ENCODE measurements at places on chromosomes 12 and 14.
A peak's percentile ranks its signal among the peaks of the same experiment; 100 is the strongest.

GRCh38 chr12:82910246-82910893 is 223.7 kb downstream of the TMTC2 start:
- no peak for DNase-seq

DNA sequence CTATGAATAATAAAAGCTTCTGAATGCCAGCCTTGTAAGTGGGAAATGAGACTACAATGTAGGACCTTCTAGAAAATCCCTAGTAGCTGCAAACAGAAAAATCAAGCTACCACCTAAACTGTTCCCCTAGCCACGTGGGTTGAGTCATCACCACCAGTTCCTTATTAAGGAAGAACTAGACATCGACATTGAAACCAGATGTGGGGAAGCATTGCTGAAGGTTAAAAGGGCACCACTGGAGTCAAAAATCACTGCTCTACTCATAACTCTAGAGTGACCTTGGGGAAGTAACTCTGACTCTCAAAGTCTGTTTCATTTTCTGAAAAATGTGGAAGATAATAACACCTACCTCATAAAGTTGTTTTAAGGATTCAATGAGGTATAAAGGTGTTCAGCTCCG is 9.4 kb upstream of the CNIH1 start:
- DNase-seq, result no peak

DNA sequence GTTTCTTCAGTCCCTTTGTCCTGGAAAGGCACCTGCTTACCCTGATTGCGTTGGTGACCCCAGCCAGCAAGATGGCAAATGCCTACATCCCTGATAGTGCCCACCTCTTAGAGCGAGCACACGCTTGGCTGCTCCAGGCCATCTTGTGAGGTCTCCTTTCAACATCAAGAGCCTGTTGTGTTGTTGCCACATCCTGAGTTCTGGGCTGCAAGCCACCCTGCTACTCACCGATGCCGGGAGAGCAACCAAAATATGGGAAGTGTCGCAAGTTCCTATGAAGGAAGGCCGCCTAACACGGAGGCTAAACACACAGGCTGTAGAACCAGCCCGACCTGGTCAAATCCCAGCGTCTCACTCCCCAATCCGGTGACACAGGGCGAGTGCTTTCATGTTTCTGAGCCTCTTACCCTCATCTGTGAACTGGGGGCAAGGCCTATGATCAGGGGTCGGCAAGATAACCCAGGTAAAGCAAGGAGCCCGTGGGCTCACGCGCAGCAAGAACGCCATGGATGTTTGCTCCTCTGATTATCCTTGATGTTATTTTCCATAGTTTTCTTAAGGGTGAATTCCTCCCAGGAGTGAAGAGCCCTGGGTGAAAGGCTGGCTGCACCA is 98.4 kb downstream of the LGMN start:
- peak; percentile 24 for DNase-seq

DNA sequence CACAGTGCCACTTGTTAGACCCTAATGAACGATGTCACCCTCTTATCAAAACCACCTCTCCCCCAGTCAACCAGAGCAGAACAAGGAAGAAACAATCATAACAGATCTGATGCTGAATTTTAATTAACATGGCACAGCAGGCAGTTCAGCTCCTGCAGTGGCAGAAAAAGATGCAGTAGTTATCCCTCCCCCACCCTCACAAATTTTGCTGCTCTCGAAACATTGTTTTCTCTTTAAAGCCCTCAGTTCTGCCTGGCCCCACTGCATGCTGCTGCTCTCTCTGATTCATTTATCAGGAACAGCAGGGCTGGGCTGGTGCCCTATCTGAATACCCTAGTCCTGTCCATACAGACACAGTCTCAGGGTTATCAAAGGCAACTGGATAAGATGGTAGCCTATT is 12.2 kb downstream of the CCDC175 start:
- DNase-seq, result no peak

GRCh38 chr14:100120522-100121269 is 38.7 kb downstream of the DEGS2 start:
- DNase-seq, result peak; percentile 58

DNA sequence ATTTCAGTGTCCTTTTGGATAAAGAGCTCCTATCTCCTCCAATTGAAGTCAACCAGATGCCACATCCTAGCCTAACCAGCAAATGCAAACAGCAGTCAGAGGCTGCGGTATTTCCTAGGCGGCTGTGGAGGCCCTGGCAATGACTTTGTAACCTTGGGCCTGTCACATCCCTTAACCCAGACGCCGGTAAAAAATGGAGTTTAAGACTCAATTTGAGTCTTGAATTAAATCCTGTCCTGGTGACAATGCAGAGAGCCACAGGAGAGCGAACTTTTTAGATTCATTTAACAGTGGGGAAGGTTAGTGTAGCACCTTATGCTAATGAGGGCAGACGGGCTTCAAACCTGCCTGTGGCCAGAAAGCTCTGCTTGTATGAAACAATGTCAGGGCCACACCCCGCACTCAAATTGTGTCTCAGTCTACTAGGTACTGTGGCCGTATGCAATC is 1.3 kb downstream of the C12orf75 start:
- no peak for DNase-seq

DNA sequence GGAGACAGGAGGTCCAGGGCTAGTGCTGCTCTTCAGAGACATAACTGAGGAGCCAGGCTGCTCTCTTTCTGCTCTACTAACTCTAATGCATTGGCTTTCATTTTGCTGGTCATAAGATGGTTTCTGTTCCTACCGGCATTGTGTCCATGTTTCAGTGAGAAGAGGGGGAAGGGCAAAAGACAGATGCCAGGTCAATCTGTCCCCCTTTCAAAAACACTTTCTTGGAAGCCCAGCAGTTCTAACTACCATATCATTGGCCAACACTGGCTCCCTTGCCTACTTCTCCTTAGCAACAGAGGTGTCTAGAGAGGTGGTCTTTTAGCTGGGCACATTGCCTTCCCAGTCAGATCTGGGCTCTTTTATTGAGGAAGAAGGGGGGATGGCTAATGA is 63.9 kb downstream of the TGFB3 start:
- no peak for DNase-seq

DNA sequence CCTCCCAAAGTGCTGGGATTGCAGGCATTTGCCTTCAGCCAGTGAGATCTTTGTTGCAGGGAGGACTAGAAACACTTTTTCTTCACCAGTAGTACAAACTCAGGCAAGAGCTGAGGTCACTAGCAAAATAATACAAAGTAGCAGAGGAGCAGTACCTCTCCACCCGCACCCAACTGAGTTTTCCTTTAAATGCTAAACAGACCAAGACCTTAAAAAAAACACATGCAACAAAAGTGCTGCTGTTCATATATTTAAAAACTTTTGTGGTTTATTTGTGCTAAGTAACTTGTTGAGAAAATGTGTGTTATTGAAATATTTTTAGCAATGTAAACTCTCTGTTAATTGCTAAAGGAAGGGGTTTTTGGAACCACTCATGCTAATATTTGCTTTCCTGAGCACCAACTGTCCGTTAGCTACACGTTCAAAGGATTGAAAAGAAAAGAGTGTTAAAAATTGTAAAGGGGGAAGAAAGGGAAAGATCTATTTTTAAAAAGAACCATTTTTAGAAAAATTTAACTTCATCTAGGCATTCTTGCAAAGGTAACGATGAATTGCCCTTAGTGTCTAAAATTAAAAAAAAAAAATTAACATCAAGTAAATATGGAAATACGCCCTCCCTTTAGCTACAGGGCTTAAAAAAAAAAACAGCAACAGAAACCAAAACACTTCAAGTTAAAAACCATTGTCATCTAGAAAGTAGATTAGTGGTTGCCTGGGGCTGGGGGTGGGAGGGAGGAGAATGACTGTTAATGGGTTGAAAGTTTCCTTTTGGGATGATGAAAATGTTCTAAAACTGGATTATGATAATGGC is 114.0 kb upstream of the KRAS start:
- no peak for DNase-seq

DNA sequence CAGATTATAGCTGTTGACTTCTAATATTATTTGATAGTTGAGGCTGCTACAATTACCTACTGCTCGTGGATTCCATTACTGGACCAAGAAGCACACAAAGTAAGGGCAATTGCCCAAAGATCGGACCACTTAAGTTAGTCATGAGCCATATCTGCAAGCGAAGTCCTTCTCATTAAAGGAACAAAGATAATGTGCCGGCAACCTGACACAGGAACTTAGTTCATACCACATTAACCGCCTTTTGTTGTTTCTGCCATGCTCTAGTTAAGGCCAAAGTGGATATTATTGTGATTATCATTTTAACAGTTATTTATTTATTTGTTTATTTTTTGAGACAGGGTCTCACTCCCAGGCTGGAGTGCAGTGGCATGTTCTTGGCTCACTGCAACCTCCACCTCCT is 38.1 kb upstream of the TMED10 start:
- no peak for DNase-seq

DNA sequence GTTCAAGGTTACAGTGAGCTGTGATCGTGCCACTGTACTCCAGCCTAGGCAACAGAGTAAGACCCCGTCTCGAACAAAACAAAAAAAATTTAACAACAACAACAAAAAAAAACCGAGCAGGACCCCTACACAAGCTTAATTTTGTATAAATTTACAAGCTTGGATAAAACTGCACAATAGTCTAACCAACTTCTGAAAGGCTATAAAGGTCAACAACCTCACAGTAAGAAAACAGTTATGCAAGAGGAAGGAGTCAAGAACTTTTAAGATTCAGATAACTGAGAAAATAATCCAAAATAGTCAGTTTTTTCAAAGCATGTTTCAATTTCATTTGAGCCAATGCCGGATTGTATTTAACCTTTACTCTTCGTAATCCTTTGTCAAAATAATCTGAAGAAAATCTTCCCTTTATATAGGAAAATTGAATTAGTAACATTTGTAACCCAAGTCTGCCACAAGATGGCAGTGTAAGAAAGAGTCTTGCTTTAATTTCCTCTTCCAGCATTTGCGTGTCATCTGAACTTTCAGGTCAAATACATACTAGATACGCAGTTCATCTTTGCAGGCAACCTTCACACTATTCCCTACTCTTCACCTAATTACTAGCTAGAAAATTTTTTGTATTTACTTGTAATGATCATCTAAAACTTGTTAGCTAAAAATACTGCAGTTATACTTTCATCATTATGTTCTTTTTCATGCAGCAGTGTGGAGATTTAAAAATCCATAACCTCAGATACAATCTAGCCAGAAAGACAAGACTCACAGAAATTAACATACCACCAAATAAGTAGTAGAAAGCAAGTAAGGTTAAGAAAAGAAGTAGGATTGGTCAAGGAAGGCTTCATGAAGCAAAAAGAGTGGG is 5.8 kb downstream of the CCNB1IP1 start:
- no peak for DNase-seq

- DNase-seq, result no peak
Measured at GRCh38 chr12:1781772-1782171, 38.6 kb upstream of the LRTM2 start.

GRCh38 chr12:50081096-50081808 is 3.9 kb upstream of the SMARCD1 start:
- DNase-seq, result no peak

DNA sequence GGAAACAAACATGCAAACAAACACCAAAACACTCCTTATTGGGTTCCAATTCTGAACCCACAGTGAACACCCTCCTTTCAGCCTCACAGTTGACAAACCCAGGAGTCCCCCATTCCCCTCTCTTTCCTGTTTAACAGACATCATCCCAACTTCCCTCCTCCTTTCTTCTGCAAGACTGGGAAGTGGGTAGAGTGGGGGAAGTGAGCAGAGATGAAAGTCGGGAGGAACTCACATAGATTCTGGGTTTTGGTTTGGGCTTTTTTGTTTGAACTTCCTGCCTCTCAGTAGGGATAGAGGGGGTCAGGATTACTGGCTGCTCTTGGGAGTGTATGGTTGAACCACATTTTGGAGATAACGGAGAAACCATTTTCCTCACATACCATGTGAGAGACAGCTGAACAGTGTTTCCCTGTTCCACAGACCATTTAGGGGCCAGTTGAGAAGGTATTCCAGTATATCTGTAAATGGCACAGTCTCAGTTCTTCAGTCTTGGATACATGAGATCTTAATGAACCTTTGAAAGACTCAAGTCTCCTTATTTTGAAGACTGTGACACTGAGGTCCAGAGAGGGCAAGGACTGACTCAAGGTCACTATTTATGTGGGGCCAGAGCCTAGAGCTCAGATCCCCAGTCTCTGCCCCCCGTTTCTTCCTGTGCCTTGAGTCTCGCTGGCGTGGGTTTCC is 3.9 kb upstream of the GPR84 start:
- no peak for DNase-seq

DNA sequence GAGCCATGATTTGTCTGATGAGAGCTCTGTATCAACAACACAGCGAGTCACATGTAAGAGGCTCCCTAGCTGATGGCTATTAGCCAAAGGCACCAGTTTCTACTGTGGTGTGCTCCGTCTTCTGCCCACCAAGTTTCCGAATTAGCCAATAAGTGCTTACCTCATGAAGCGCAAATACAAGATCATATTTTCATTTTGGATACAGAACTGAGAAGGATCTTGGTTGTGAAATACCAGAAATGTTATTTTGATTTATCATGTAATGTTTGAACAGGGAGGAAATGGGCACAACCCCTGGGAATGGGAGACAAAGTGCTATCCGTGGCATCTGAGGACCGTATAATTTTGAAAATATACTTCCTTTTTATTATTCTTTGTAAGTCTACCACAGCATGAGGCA is 234.3 kb downstream of the DACT1 start:
- no peak for DNase-seq

DNA sequence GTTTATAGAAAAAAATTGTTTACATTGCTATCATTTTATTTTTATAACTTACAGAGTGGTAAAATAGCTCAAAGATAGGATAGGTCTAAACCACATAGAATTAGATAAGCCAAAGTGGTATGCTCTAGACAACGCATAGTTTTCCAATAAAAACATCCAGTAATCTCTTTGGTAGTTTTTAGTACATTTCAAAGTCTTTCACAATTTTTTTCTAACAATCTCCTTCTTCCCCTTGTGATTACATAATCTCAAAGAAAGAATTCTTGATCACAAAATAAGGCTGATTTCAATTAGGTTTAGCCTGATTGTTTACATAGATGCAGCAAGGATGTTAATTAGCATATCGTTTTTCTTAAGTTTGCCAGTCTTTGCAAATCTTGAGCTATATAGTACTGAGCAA is 460.0 kb downstream of the FUT8 start:
- no peak for DNase-seq

GRCh38 chr14:75821831-75822521 is 159.8 kb downstream of the TGFB3 start:
- no peak for DNase-seq

GRCh38 chr12:8082808-8083100 is 680 bp downstream of the NECAP1 start:
- DNase-seq, result no peak

- no peak for DNase-seq
Measured at GRCh38 chr14:33250963-33251362, 312.3 kb downstream of the NPAS3 start.

- no peak for DNase-seq
Measured at GRCh38 chr12:120651821-120652220, 11.4 kb downstream of the CABP1 start.

DNA sequence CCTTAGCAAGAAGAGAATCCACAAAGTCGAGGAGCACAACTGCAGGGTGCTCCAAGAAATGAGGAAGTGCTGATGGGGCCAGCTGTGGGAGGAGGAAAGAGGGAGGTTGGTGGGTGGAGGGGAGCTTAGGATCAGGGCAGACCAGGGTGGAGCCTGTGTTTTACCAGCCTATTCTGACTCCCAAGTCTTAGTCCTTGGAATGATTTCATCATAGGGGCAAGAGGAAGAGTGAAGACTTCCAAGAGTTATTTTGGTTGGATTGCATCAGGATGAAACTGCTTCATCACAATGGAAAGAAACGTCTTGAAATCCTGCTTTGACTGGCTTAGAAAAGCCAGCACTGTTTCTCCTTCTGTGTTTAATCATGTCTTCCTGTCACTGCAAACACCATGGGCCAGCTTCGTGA is 194.0 kb downstream of the DPF3 start:
- no peak for DNase-seq

All from posterior cingulate gyrus (tissue), 11 donors.